ENCODE measurements at places on chromosomes 4 and X. TPM values are rescaled to one million over a fixed set of nuclear protein-coding genes. Genes with fewer than 3 reads are reported as not detected.

GRCh38 chr4:26039639-26040359 is 125.8 kb downstream of the SMIM20 start:
- DNase-seq, result no peak

DNA sequence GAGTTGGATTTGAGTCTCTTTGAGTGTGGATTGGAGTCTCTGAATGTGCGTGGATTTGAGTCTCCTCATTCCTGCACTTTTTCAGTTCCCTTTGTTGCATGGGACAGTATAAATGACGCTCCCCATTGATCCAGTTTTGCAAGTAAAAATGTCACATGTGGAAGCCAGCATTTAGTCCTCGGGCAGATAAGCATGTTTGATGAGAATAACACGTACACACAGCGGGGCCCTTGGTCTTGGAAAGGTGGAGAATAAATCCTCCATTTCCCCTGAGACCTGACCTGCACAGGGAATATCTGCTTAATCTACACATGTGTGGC is 8.1 kb downstream of the P2RY8 start:
- no peak for DNase-seq

DNA sequence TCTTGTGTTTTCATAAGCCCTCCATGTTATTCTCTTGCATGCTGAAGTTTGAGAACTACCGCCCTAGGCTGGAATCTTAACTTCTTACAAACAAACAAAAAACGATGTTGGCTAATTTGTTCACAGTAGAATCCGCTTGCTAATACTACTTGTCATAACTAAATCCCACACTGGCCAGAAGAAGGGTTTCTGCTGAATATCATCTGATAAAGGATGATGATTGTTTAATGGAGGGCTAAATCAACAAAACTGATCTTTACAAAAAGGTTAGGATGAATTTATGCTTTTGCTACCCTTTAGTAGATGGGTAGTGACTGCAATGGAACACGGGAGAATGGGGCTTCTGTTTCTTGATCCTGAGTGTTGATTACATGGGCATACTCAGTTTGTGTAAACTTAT is 42.3 kb downstream of the SPATA4 start:
- no peak for DNase-seq

The HDAC6 gene
- 94.3 TPM for total RNA-seq

DNA sequence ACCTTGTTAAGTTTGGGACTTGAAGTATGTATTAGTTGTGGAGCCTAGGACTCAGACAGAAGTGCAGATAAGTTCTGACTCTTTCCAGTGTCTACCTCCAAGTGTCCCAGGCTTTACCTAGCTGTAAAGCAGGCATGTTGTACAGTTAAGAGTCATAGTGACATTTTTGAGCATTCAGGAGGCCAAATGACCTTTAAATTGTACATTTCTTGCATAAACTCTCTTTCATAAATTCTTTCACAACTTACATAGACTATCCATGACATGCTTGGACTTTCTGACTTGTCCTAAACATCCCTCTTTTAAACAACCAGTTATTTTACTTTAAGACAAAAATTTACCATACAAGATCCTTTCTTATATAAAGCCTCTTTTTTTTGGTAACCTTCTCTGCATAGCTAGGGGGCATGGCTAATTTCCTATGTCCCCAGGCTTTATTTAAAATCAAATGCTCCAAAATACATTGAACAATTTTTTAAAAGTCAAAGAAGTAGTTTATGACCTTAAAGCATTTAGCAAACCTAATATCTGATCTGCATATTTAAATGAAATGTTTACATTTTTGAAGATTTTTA is 40.1 kb upstream of the UGT8 start:
- no peak for DNase-seq

DNA sequence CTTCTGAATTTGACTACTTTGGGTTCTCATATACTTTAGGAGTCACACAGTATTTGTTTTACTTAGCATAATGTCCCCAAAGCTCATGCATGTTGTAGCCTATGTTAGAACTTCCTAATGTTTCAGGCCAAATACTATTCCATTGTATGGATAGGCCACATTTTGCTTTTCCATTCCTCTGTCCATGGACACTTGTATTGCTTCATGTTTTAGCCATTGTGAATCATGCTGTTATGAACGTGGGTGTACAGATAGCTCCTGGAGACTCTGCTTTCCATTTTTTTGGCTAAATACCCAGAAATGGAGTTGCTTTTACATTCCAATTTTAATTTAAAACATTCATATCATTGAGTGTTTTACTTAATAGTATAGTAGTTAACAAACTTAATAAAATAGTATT is 54.5 kb downstream of the HTT start:
- DNase-seq, result no peak

The CEP135 gene
- total RNA-seq, result 19.1 TPM

- DNase-seq, result no peak
Measured at GRCh38 chr4:14223461-14223860, 595.9 kb upstream of the BOD1L1 start.

DNA sequence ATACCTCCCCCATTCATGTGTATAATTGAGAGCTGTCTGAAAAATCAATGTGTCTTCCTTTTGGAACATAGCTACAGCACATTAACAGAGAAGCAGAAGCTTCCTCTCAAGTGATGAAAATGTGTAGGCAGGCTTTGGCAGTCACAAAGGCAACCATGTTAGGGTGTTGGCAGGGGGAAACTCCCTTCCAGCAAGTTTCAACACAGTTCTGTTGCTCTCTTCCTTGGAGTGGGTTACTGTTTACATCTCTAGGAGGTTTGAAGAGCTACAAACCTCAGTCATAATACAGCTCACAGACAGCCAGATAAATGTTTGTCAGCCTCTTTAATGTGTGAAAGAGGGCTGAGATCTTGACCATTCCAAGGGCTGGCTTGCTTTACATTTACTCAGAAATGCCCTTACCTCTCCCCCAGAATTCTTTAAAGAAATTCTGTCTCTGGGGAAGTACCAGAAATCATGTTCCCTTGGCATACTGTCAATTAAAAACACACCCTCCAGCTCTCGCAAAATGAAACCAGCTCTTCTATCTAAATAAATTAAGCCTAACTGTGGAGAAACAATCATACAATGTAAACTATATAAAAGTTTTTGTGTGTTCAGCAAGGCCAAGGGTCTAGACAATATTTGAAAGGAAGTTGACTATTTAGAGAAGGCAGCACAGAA is 18.9 kb downstream of the ZBTB33 start:
- DNase-seq, result no peak

DNA sequence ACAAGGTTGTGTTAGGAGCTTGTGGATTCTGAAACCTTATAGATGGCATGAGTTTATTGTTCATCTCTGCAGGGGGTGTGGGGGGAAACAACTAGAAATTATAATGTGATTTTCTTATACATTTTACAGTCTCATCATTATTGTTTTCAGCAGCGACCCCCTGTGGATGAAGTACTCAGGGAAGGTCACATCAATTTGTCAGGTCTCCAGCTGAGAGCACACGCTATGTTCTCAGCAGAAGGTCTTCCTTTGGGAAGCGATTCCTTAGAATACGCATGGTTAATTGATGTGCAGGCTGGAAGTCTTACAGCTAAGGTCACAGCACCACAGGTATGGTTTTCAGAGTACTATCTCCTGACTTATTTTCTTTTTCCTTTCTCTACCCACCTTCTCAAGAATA is 72.2 kb downstream of the BLTP1 start:
- peak; percentile 12 for DNase-seq

The FRMD7 gene
- not detected for total RNA-seq

The TXLNG gene
- total RNA-seq, result 12.2 TPM

DNA sequence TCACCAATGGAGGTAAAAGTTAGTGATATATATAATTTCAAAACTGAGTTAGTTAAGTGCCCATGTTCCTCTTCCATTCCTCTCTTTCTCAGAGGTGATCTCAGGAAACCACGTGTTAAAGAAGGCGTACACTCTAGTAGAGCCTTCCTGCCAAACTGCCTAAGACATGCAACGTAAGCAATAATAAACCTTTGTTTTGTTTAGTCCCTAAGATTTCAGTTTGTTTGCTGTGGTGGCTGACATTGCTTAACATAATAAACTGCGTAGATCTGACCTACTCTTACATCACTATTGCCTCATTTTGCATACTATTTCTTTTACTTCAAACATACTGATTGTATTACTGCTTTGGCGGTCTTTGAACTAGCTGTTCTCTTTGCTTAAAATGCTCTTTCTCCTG is 99.2 kb downstream of the JADE1 start:
- DNase-seq, result no peak

DNA sequence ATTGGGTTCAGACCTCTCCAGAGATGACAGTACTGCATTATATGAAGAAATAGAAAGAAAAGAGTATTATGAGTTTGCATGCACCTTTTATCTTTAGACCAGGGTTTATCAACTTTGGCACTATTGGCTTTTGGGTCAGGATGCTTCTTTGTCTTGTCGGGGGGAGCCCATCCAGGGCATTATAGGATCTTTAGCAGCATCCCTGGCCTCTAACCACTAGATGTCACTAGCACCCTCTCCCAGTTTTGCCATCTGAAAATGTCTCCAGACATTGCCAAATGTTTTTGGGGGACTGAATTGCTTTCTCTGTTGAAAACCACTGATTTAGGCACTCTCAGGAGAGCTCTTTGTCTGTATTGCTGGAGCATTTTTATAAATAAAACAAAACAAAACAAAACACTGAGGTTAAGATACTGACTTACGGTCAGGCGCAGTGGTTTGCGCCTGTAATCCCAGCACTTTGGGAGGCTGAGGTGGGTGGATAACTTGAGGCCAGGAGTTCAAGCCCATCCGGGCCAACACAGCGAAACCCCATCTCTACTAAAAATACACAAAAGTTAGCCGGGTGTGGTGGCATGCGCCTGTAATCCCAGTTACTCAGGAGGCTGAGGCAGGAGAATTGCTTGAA is 23.6 kb downstream of the CA5B start:
- peak; percentile 40 for DNase-seq

DNA sequence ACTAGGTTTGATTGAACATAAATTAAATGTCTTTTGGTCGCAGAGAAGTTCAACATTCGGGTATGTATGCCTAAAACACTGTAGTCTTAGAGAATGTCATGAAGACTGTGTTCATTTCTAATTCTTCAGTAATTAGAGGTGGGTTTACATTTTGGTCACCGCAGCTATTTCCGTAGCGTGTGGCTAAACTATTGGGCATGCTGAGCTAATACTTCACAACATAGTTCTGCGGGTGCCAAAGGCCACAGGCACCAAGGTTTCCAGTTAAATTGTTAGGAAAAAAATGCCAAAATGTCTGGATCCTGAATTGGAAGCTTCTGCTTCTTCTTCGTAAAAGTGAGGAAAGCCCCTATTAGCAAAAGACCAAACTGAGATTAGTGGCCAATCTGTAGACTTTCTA is 25.1 kb downstream of the SMIM31 start:
- DNase-seq, result no peak
